ENCODE measurements at places on chromosomes 3 and 15.

- DNase-seq, result no peak
Observed at GRCh38 chr15:39285071-39285470, 295.8 kb upstream of the THBS1 start.

GRCh38 chr3:19364148-19364547 lies 215.8 kb downstream of the KCNH8 start:
- no peak for DNase-seq

DNA sequence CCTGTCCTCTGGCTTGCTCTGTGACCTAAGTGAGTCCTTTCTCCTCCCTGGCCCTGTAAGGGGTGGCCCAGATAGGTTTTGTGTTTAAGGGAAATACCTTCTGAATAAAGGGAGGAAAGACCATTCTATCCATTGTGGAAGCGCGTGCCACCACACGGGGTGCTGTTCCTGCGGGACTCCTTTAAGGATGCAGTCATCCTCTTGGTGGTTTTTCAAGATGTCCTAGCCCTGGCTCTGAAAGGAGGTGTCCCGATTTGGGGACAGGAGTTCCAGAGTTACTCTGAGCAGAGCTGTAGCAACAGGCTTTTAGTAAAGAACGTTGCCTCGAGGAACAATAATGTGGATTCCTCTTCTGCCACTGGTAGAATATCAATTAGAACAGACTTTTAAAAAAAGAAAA lies 9.6 kb downstream of the SLC6A6 start:
- DNase-seq, result no peak

- DNase-seq, result peak; percentile 88
Observed at GRCh38 chr15:40340740-40341400, at the start of gene CCDC9B. Gene CCDC9B (minus strand): TSS chr15:40340939. CDS start chr15:40340819, 120 bp downstream.

DNA sequence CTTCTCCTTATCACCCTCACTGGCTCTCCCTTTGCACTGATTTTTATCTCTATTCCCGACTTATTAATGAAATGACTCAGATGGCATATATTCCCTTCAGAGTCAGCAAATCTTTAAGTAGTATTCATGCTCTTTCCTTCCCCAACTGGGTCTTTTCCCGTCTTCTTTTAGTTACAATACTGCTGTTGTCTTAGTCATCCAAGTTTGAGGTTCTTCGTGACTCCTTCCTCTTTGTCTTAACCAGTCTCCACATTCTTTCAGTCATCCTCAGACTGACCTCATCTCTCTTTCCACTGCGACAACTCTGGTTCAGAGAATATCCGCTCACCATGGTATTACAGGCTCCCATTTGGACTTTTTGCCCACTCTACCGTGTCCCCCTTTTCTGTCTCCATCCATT lies 12.4 kb downstream of the WDR5B start:
- no peak for DNase-seq

DNA sequence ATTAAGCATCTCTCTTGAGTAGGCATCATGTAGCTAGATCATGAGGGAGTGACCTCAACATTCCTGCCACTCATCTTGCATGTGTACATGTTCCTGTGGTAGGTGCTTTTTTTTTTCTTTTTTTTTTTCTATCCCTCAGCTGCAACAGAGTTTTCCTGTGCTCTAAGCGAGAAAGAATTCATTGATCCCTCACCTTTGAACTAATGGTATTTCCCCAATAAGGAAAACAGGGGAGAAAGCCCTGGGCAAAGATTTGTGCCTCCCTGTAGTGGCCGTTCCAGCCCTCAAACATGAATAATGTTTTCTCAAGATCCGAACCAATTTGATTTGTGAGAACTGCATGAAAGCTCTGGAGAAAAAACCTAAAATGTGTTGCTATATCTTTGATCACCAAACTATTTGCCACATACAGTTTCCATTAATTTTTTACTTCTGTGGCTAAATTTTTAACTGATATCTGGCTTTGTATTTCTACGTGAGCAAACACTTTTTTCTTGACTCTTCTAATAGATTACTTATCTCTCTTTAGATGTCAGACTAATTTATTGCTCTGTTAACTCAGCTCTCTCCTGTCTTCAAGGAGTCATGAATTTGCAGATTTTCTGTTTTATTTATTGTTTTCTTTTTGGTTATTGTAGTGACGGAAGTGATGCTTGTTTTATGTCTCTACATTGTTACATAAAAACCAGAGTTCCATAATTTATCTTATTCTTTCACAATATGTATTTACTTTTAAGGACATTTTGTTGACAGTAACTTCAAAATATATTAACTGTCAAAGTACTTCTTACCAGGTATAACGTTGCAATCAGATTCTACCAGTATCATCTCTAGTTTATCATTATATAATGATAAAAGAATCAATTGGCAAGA lies 1396.5 kb downstream of the OTOL1 start:
- DNase-seq, result no peak

DNA sequence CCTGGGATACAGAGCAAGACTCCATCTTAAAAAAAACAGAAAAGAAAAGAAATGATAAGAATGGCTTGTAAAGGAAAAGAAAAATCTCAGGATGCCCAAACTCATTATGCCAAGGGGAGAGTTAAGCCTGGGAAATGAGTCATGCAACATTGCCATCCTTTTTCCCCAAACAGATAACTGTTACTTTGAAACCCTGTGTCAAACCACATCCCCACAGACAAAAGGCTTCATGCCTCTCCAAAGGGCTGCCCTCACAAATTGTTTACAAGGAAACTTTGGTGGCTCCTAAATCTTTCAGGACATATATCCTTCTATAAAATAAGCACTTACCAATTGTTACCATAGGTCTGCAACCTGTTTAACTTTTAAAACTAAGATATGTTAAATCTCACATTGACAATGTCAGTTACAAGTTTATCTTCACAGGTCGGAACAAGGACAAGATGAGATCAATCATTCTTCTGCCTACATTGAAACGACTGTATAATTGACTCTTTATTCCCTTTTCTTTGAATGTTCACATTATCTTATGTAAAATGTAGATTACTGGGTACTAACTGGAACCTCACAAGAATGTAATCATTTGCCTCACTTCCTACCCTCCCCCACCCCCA lies 18.6 kb upstream of the SENP7 start:
- no peak for DNase-seq

GRCh38 chr15:75577401-75578172 lies 1.5 kb downstream of the PTPN9 start:
- peak; percentile 13 for DNase-seq

DNA sequence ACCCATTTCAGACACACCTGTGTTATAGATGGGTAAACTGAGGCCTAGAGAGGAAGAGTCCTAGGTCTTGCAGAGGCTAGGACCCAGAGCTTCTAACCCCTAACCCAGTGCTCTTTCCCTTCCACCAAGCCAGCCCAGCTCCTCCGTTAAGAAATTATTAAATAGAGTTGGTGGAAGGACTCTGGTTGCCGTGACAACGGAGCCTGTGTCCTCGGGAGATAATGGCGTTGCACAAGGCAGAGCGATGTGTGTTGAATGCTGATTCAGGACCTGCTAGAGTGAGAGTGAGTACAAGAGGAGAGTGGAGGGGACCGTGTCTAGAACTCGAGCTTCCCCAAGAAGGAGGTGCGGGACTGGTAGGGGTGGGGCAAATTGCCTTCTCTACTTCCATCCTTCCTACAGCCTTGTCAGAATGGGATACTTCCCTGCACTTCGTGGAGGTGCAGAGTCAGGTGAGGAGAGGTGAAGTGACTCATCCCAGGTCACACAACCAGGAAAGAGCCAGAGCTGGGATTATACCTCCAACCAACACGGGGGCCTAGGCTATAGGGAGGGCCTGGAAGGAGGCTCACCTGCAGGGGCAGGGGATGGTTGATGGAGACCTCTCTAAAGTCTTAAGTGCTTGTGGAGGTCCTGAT lies 8.6 kb downstream of the SLC6A1 start:
- DNase-seq, result peak; percentile 2

GRCh38 chr3:187750513-187751123 lies 5.3 kb upstream of the BCL6 start:
- peak; percentile 86 for DNase-seq

GRCh38 chr15:61137105-61137792 lies 91.9 kb downstream of the RORA start:
- DNase-seq, result peak; percentile 48
